Activated CD8-positive, alpha-beta memory T cell treated with anti-CD3 and anti-CD28 coated beads, Interleukin-2, amount 10 ng/mL, durations not matched to agents 7 days and 5 days (primary cell): ENCODE measurements at places on chromosomes 11 and 22. TPM values are rescaled to one million over a fixed set of nuclear protein-coding genes. Genes with fewer than 3 reads are reported as not detected.

DNA sequence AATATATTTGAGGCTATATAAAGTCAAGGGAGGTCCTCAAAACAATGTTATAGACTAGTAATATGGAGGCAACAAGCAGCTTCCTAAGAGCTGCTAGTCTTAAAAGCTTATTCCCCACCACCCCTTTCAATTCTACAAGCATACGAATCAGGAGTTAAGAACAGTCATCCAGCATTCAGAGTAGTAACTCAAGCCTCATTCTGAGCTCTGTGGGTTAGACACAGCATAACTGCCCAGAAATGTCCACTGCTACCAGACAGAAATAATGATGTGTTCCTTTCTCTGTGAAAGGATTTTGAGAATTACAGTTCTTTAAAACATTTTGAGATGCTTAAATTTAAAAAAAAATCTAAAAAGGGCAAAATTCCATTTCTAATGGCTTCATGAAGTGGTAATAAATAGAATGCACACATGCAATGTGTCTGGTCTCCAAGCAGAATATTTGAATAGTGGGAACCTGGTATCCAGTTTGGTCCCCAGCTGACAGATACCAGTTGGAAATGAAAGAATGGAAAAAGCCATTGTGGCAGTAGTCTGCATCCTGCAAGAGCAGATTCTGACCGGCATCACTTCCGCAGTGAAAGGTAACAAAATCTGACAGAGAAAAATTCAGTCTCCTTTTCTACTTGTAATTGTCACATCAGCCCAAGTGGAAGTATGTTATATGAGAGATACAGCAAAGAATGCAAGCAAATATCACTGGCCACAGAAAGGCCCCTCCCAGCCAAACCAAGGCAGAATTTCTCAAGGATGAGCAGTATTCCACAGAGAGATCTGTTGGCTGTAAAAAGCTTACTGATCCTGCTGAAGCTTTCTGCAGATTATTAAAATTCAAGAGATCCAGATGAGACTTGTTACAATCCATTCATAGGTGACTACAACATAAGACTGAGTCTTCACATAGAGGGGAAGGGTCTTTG, 310.8 kb upstream of the PITPNB start:
- no peaks in the 10 kb centered on the region for H3K4me1 ChIP-seq
- no peak for DNase-seq
- H3K4me3 ChIP-seq, result no peak overlapping the region
- H3K27me3 ChIP-seq, result peaks cover 15% of the 10 kb centered on the region
- H3K27ac ChIP-seq, result no peak overlapping the region

GRCh38 chr22:26453812-26454500, 24.9 kb downstream of the ASPHD2 start:
- DNase-seq, result no peak
- no peaks in the 10 kb centered on the region for H3K4me1 ChIP-seq
- H3K27me3 ChIP-seq, result no peaks in the 10 kb centered on the region
- peaks cover 13% of the 10 kb centered on the region for H3K36me3 ChIP-seq
- no peak overlapping the region for H3K4me3 ChIP-seq

DNA sequence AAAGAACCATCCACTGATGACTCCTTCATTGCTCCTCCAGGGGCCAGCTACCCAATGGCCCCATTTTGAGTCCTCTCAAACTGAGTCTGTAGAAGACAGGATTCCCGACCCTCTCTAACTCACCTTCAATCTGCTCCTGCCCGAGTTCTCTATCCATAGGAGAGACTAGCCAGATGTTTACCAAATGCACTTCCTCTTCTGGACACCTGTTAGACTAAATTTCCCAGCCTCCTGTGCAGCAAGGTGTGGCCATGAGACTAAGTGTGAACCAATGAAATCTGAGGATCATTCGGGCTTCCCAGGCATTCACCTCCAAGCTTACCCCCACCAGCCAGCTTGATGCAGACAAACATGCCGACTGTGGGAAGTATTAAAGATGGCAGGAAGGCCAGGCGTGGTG, 7.6 kb downstream of the PISD start:
- H3K4me1 ChIP-seq, result peaks cover 27% of the 10 kb centered on the region
- no peak overlapping the region for H3K4me3 ChIP-seq
- DNase-seq, result no peak

DNA sequence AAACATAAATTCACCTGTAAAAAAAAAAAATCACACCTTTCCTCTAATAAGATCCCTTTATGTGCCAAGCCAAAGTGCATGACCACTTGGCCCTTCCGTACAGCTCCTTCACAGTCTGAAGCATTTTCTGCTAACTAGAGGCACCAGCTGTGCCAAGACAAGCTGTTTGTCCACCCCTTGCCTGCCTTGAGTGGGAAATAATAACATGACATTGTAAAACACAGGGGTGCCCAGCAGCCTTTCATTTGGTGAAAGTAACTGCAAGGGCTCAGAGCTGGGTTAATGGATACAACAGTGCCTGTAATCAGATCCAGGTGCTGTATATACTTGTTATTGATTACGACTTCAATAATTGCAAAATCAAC, 59.2 kb downstream of the DDIAS start:
- peaks cover 17% of the 10 kb centered on the region for H3K36me3 ChIP-seq
- no peak overlapping the region for H3K4me3 ChIP-seq
- peak overlapping the region; percentile 73 for H3K27ac ChIP-seq

- no peaks in the 10 kb centered on the region for H3K27me3 ChIP-seq
- peaks cover 3% of the 10 kb centered on the region for H3K36me3 ChIP-seq
- no peak overlapping the region for H3K27ac ChIP-seq
- no peaks in the 10 kb centered on the region for H3K4me1 ChIP-seq
Observed at GRCh38 chr11:27485930-27486773, 13.6 kb upstream of the LGR4 start.

DNA sequence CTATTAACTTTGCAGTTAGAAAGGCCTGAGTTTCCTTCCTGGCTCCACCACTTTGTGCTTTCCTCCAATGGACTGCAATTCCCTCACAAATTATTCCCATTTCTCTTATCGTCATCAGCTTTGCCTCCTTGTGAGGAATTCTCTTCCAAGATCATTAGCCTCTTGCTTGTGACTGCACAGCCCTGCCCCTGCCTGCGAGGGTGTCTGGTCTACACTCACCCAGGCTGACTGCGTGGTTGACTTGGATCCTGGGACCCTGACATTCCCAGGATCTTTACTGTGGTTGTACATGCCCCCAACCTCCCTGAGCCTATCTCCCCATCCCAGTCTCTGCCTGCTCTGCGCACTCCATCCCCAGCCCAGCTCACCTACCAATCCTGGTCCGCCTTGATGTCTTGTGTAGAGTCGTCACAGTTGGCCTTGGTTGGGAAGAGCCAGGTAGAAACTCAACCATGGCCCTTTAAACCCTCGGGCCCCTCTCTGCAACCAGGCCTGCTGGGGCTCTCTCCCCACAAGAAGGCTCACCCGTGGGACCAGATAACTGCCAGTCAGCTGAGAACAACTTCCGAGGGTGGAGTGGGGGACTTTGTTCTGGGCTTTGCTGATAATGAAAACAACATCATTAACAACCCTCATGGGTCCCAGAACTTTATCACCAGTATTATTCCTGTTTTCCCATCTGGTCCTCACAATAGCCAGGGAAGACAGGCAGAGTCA, at the start of gene OR2AT4:
OR2AT4 (minus strand) TSS at position 421 of the 717 bp plus-strand sequence.
- H3K36me3 ChIP-seq, result no peaks in the 10 kb centered on the region
- peaks cover 12% of the 10 kb centered on the region for H3K4me1 ChIP-seq
- H3K4me3 ChIP-seq, result no peak within 1 kb of the TSS
- no peak within 1 kb of the TSS for H3K27ac ChIP-seq

DNA sequence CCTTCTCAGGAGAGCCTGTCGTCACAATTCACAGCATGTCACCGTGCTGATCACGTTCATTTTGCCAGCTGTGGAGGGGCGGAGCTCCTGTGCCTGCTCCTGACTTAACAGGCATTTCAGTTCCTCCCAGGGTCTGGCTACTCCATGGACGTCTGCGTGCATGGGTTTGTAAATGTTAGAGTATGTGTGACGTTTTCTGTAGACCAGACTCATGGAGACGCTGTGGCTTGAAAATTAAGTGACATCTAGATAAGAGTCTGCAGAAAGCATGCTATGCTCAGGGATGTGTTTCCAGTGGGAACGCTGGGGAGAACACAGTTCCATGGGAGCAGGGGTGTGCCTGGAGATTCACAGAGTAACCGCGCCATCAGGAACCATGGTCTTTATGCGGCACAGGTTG, 804.0 kb downstream of the TBC1D22A start:
- no peak overlapping the region for H3K4me3 ChIP-seq
- no peaks in the 10 kb centered on the region for H3K36me3 ChIP-seq
- H3K27ac ChIP-seq, result no peak overlapping the region
- DNase-seq, result peak; percentile 28
- H3K27me3 ChIP-seq, result no peaks in the 10 kb centered on the region

JRKL gene
- total RNA-seq, result 11.2 TPM

KDM4D gene
- 1.4 TPM for total RNA-seq

DNA sequence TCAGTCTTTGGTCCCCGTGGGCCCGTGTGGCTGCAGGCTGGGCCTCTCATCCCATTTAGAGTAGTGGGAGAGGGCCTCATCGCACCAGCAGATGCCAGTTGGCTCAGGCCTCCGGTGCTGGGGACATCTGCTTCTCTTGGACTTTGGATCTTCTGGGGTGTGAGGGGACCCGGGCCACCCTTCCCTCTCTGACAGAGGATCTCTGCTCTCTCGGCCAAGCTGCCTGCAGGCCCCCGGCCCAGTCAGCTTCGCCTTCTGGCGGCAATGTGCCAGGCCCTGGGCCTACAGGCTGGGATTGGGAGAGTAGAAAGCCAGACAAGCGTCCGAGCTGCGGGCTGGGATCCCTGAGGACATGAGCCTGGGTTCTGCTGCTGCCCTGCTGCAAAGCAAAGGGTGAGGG, 15.0 kb upstream of the FGF3 start:
- H3K4me1 ChIP-seq, result peaks cover 21% of the 10 kb centered on the region
- DNase-seq, result no peak
- H3K27ac ChIP-seq, result no peak overlapping the region
- H3K4me3 ChIP-seq, result no peak overlapping the region
- no peaks in the 10 kb centered on the region for H3K36me3 ChIP-seq
- peaks cover 50% of the 10 kb centered on the region for H3K27me3 ChIP-seq

MS4A6A gene
- total RNA-seq, result not detected

DNA sequence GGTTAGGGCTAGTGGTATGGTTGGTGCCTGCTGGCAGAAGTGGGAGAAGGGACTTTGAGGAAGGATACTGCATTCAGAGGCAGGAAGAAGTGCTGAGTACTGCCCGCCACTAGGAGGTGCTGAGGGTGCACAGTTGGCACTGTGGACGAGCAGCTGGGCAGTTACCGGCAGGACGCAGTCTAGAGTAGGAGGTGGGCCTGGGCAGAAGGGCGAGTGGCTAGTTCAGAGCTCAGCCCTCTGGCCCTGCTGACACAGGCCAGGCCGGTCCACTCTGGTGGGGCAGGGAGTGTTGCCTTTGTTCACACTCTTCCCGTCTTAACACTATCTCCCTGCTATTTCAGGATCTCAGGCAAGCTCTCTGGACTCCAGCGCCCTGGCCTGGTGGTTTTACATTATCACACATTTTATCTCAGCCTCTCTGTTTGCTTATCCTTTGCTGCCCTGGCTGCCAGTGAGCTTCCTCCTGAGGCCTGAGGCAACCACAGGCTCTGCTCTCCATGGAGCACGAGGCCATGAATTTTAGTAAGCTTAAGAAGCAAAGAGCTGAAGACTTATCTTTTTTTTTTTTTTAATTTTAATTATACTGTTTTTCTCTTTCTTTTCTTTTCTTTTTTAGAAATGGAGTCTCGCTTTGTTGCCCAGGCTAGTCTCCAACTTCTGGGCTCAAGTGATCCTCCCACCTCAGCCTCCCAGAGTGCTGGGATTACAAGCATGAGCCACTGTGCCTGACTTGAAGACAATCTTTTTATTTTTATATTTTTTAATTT, 26.9 kb downstream of the SNAP29 start:
- peaks cover 26% of the 10 kb centered on the region for H3K36me3 ChIP-seq
- H3K27me3 ChIP-seq, result no peaks in the 10 kb centered on the region
- no peak overlapping the region for H3K4me3 ChIP-seq
- no peak overlapping the region for H3K27ac ChIP-seq
- no peaks in the 10 kb centered on the region for H3K4me1 ChIP-seq

SLCO2B1 gene
- not detected for total RNA-seq

MS4A3 gene
- total RNA-seq, result not detected

- H3K27ac ChIP-seq, result no peak overlapping the region
- no peak overlapping the region for H3K4me3 ChIP-seq
- no peaks in the 10 kb centered on the region for H3K27me3 ChIP-seq
Observed at GRCh38 chr11:115706626-115707135, 202.5 kb upstream of the CADM1 start.

DNA sequence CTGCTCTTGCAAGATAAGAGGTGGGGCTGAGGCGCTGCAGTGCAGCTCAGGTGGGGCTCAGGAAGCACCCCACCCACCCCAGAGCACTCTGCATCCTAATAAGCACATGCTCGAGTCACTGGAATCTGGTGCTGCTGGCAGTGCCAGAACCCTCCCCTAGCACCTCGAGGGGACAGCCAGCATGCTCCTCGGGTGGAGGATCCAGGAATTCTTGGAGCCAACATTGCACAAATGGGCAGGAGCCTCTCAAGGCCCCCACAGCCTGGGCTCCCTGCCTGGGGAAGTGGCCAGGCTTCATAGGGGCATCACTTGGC, 27.5 kb upstream of the CABP7 start:
- no peaks in the 10 kb centered on the region for H3K4me1 ChIP-seq
- H3K36me3 ChIP-seq, result peaks cover 5% of the 10 kb centered on the region
- no peaks in the 10 kb centered on the region for H3K27me3 ChIP-seq
- no peak overlapping the region for H3K4me3 ChIP-seq

GRCh38 chr22:30610299-30610698, 3.3 kb downstream of the TCN2 start:
- no peak overlapping the region for H3K27ac ChIP-seq
- H3K27me3 ChIP-seq, result no peaks in the 10 kb centered on the region
- H3K4me3 ChIP-seq, result no peak overlapping the region
- DNase-seq, result no peak
- H3K36me3 ChIP-seq, result no peaks in the 10 kb centered on the region
- peaks cover 35% of the 10 kb centered on the region for H3K4me1 ChIP-seq

- no peaks in the 10 kb centered on the region for H3K4me1 ChIP-seq
- no peak overlapping the region for H3K4me3 ChIP-seq
- H3K27me3 ChIP-seq, result no peaks in the 10 kb centered on the region
- no peaks in the 10 kb centered on the region for H3K36me3 ChIP-seq
Observed at GRCh38 chr11:1234054-1234720, 11.3 kb downstream of the MUC5B start.

DDI1 gene
- not detected for total RNA-seq

- no peak overlapping the region for H3K4me3 ChIP-seq
- no peak overlapping the region for H3K27ac ChIP-seq
- no peak for DNase-seq
- H3K36me3 ChIP-seq, result no peaks in the 10 kb centered on the region
Observed at GRCh38 chr22:37409459-37410050, 17.7 kb downstream of the ELFN2 start.

SCGB1C1 gene
- total RNA-seq, result not detected

DNA sequence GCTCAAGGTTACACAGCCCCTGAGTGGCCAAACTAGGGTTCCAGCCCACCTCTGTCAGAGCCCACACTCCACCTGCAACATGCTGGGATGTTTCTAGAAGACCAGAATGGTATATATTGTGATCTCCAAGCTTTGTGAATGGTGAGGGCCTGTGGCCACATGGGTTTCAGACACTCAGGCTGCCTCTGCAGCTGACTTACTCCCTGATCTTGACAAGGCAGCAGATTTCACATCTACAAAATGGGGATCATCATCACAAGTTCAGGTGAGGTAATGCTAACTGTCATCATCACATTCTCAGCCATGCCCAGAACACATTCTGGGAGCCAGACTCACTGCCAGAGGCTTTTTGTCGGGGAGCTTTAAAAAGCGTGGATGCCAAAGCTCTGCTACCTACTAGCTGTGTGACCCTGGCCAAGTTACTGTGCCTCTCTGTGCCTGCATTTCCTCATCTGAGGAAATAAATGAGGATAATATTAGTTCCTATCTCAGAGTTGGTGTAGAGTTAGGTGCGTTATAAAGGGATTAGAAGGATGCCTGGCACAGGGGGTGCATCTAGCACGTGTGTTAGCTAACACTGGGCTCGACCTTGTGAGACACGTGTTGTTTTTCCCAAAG, 24.9 kb upstream of the WNT11 start:
- no peak for DNase-seq
- H3K27ac ChIP-seq, result no peak overlapping the region
- H3K4me1 ChIP-seq, result peaks cover 46% of the 10 kb centered on the region
- H3K27me3 ChIP-seq, result peaks cover 8% of the 10 kb centered on the region
